ENCODE measurements at places on chromosomes 2 and 18.

DNA sequence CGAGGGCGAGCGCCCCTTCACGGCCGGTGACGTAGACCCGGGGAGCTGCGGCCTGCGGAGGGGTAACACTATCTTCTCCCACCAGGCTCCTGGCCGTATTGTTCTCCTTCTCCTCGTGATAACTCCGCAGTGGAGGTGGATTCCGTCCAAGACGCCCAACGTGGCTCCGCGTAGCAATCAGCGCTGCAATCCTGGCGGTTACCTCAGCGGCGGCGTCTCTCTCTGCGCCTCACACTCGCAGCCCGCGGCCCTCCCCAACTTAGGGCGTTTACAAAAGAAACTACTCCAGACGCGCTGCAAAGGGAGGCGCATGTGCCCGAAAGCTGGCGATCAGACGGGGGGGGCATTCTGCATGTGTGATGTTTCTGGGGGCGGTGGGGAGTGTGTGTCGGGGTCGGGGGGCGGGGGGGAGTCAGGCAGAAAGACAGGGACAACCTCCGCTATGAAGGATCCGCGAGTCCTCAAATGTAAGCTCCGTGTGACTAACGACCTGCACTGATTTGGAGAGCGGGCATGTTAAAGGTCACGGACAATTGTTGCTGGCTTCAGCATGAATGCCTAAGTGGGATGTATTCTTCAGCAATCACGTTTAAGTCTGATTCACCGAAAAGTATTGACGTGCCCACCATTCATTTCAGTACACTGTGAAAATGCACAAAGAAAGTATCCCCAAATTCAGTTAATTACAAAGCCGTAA is 1.3 kb upstream of the ZNF516 start:
- DNase-seq: peak; percentile 84

DNA sequence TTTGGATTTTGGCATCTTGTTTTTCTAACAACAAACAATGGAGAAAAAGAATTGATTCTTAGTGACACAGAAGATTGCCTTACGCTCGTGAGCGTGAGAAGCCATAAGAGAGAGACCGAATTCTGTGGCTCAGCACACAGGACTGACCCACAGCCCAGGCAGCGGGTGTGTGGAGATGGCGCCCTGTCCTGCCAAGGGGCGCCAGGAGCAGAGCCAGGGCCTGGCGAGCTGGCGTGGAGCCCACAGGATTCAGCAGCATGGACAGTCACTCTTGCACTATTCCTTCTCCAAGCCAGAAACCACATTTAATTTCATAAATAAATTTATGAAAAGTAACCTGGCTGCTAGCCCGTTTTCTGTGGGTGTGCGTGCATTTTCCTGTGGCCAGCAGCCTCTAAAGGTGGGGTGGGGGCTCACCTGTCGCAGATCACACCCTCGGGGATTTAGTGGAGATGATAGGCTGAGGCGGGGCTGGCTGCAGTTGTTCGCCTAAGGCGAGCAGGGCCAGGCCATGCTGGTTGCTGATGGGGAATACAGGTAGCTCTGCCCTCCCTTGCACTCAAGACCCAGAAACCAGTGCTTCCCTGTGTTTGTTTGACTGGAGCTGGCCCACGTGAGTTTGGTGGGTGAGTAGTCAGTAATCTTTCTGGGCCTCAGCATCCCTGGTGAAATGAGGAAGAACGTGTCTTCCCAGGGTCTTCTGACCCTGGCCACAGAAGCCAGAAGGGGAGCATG is 46.2 kb downstream of the FAM168B start:
- DNase-seq: no peak

DNA sequence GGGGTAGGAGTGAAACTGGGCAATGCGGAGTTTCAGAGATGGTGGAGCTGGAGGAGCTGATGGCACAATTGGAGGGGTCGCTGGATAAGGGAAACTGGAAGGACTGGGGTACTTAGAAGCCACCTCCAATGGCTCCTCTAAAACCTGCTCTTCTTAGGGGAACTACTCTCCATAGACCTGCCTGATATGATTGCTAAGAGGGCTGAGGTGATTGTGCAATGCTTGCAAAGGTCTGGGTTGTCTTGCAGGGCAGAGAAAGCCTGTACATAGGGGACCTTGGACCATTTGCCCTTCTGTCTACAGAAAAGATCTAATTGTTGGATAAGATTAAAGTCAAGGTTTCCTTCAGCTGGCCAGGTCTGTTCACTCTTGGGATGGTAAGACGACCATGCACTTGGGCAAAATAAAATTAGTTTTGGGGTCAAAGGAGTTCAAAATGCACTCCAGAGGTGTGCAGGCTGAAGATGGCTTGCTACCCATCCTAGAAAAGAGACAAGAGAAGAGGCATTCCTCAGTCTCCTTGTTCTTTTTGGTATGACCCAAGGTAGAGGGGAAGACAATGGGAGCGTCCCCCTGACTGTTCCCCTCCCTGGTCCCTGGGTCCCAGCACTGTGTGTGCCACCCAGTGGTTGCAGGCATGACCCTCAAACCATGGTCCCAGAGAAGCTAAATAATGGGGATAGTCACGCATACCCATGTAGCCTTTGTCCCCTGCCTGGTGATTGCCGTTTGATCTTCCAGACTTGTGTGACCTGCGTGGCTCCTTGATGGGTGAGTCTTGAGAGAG is 41.1 kb downstream of the STK17B start:
- DNase-seq: no peak

- DNase-seq: peak; percentile 50
Measured at GRCh38 chr18:54742120-54742519, 86.2 kb upstream of the RAB27B start.

DNA sequence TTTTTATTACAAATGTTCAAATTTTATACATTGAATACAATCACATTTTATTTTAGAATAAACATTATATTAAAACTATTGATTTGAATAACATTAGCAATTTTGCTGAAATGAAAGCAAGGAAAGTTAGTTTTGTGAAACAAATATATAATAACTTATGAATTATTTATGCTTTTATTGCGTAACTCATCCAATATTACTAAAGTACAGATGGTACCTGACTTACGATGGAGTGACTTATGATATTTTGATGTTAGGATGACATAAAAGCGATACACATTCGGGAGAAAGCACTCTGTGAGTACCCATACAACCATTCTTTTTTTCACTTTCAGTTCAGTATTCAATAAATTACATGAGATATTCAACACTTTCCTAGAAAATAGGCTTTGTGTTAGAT is 26.5 kb downstream of the GPR39 start:
- no peak for DNase-seq

DNA sequence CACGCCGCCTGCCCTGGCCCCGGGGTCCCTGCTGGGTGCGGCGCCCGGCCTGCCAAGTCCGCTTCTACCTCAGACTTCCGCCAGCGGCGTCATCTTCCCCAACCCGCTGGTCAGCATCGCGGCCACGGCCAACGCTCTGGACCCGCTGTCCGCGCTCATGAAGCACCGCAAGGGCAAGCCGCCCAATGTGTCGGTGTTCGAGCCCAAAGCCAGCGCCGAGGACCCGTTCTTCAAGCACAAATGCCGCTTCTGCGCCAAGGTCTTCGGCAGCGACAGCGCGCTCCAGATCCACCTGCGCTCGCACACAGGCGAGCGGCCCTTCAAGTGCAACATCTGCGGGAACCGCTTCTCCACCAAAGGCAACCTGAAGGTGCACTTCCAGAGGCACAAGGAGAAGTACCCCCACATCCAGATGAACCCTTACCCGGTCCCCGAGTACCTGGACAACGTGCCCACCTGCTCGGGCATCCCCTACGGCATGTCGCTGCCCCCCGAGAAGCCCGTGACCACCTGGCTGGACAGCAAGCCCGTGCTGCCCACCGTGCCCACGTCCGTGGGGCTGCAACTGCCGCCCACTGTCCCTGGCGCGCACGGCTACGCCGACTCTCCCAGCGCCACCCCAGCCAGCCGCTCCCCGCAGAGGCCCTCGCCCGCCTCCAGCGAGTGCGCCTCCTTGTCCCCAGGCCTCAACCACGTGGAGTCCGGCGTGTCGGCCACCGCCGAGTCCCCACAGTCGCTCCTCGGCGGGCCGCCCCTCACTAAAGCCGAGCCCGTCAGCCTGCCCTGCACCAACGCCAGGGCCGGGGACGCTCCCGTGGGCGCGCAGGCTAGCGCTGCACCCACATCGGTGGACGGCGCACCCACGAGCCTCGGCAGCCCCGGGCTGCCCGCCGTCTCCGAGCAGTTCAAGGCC is 13.7 kb downstream of the SALL3 start:
- no peak for DNase-seq

- no peak for DNase-seq
Measured at GRCh38 chr18:12791610-12792009, 88.8 kb downstream of the PSMG2 start.

GRCh38 chr2:182907081-182907830 is 40.8 kb upstream of the FRZB start:
- DNase-seq: no peak

DNA sequence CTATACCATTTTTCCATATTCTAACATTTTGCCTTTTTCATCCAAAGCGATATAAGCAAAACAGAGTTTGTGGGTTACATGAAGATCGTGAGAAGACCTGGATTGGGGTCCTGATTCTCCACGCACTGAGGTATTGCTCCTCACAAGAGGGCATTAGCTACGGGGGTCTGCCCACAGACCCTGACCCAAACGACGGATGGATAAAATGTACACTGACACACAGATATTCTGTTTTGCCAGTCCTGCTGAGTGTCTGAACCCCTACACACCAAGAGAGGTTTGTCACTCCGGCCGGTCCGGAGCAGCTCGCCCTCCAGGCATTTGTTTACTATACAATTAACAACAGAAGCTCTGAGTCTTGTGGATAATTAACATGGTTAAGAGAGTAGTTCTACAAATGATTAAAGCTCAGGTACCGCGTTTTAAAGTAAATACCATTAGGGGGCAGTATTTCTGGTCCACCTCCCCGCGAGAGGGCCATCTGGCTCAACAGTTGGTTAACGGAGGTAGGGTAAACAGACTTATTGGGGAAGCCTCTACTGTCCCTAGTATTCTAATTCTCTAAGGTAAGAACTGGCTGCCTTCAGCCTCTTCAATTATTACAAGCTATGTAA is 28.4 kb downstream of the SCYGR8 start:
- no peak for DNase-seq

- peak; percentile 58 for DNase-seq
Measured at GRCh38 chr2:75596784-75597183, 36.0 kb upstream of the EVA1A start.

DNA sequence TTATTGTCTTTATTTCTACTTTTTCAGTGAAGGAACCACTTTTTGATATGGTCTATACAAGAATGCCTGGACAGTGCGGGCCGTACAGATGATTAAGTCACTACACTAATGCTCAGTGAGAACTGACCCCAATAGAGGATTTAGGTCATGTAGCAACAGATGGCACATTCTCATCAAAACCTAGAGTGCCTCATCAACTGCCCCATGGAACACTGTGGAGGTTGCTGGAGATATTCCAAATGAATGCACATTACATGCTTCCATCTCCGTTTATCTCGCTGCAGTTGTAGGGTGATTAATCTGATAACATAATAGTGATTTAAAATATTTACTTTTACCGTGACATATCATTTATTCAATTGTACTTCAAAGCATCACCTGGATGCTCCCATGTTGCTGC is 41.8 kb upstream of the COPS8 start:
- DNase-seq: no peak

GRCh38 chr2:160405077-160405867 is 88.3 kb downstream of the RBMS1 start:
- DNase-seq: no peak

- DNase-seq: no peak
Measured at GRCh38 chr2:234483568-234484251, 13.2 kb downstream of the ARL4C start.

DNA sequence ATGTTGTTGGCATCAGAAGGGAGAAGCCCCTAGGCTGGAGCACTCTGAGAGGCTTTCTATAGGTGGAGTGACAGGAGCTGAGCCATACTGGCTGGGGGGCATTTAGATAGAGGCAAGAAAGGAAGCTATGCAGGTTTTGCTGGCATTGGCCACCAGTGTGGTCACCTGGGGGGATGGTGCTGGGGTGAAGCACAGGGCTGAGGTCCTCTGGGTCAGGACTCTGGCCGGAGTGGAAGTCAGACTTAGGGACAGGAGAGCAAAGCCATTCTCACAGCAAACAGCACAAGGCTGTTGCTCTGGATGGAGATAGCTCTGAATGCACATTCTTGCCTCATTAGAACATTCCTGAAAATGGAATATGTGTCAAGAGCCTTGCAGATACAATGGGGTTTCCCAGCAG is 47.4 kb downstream of the NTSR2 start:
- DNase-seq: peak; percentile 3

DNA sequence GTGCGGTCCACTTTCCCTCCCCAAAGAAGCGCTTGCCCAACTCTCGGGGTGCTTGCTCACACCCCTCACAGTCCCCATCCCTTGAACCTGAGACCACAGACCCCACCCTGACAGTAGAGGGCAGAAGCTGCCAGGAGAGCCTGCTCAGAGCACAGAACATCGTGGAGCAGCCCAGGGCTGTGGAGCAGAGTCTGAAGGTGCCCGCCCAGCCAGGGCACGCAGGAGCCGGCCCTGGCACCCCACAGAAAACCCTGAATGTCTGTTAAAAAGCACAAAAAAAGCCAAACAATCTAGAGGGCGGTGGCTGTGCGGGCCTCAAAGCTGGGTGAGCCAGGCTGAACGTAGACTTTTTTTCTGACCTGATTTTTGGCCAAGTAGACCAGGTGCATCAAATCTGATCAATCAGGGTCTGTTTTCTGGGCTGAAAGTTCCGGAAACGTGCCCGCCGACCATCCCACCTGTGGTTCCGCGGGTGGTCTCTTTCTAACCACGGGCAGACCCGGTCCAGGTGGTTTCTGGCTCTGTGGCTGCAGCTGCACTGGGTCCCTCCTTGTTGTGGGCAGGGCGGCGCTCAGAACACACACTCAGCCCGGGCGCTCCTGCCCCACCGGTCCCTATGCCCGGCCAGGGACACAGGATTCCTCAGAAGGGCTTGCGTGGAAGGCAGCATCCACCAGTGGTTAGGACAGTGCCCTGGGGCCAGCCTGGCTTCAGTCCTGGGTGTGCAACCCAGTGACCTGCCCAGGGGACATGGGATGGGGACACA is 66.3 kb downstream of the SLC66A2 start:
- DNase-seq: no peak
